ENCODE measurements at places on chromosomes 7 and 10.

DNA sequence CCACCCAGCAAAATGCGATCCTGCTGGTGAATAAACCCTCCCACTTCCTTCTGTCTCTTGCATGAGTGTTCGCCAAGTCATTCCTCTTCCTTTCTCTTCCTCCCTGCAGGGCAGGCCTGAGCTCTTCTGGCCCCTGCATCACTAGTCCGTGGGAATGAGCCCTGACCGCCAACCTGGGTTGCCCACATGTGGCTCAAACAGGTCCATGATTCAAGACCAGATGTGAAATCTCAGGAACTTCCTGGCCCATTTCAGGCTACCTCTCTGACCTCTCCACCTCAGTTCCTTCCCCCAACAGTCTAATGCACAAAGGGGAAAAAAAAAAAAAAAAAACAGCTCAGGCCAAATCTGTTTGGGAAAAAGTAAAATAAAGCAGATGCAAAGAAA lies 5.4 kb upstream of the YWHAG start:
- no peak for DNase-seq

DNA sequence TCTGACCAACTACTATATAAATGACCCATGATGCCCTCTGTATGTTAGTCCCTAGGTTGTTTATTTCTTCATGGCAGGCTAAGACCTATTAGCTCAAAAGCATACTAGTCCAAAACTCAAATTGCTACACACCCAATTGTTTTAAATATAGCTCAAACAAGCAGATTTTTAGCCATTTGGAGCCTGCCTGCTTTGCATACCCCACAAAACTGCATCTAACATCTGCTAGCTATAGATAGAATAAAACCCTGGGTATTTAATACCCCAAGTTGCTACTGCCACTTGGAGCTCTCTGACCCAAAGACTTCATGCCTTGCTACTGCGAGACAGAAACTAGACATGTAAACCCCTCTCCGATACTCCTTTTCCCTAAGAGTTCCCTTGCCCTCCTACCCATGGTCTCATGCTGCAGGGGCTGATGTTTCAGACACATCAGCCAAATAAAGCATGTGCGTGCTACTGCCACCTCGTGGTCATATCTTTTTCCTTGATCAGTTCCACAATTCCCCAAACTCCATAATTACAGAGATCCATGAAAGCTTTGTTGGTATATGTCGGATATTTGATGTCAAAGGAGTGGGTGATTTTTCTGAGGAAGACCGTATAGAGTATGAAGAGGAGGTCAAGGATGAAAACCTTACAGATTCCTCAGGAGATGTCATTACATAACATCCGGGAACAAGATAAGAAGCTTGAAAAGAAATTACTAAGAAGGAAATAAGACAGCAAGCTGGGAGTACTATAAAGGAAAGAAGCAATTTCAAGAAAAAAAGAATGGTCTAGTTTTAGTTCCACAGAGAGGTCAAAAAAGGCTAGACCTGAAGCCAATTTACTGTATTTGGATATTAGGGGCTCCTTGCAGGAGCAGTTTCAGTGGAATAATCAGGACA lies 386.6 kb downstream of the SH2D4B start:
- no peak for DNase-seq

- no peak for DNase-seq
Observed at GRCh38 chr7:135490783-135491182, 19.1 kb downstream of the CNOT4 start.

DNA sequence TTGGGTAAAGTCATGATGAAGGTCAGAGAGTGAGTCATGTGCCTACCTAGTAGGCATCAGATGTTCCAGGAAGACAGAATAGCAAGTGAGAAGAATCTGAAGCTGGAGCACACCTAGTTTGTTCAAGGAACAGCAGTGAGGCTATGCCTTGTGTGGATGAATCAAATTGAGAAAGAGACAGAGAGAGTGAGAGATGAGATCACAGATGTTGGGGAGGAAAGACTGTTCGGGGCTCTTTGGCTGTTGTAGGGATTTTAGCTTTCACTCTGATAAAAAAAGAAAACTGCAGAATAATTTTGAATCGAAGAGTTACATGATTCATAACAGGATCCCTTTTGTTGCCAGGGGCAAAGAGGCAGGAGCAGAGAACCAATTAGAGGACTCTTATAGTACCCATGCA lies 6.3 kb downstream of the LIPF start:
- peak; percentile 38 for DNase-seq

- no peak for DNase-seq
Observed at GRCh38 chr10:75243426-75243825, 7.7 kb upstream of the COMTD1 start.

DNA sequence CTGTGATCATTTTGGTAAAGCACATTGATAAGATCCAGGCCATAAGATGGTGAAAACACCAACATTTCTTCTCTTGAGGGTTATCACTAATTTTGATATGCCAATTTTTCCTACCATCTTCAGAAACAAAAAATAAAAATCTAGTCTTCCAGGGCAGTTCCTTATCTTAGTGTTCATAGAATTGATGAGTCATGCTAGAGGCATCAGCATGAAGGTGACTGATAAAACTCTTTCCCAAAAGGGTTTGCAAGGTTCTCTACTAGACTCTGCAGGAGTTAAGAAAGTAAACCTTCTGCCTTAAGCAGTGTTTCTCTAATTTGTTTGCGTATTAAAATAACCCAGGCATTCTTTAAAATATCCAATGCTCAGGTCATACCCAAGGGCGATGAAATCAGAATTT lies 483.1 kb upstream of the CNTNAP2 start:
- no peak for DNase-seq

- no peak for DNase-seq
Observed at GRCh38 chr10:132713421-132714095, 72.4 kb downstream of the NKX6-2 start.

DNA sequence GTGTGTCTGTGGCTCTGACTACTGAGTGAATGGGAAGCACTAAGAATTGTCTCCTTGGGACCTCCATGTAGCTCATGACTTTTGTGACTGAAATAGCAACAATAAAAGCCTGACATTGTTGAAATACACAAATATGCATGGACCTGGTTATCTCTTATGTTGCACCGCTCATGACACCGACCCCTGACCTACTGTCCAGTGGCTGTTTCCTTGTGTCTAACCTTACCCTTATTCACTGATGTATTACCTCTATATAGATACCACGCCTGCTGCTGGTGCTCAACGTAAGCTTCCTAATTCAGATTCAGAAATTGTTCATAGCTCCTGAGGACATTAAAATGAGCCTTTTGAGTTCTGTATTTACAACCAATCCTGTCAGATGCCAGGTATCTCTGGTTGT lies 243.4 kb upstream of the SEMA3C start:
- no peak for DNase-seq

GRCh38 chr7:81791568-81792518 lies 22.0 kb upstream of the HGF start:
- no peak for DNase-seq

GRCh38 chr7:77327067-77327931 lies 88.8 kb downstream of the GSAP start:
- DNase-seq: no peak

DNA sequence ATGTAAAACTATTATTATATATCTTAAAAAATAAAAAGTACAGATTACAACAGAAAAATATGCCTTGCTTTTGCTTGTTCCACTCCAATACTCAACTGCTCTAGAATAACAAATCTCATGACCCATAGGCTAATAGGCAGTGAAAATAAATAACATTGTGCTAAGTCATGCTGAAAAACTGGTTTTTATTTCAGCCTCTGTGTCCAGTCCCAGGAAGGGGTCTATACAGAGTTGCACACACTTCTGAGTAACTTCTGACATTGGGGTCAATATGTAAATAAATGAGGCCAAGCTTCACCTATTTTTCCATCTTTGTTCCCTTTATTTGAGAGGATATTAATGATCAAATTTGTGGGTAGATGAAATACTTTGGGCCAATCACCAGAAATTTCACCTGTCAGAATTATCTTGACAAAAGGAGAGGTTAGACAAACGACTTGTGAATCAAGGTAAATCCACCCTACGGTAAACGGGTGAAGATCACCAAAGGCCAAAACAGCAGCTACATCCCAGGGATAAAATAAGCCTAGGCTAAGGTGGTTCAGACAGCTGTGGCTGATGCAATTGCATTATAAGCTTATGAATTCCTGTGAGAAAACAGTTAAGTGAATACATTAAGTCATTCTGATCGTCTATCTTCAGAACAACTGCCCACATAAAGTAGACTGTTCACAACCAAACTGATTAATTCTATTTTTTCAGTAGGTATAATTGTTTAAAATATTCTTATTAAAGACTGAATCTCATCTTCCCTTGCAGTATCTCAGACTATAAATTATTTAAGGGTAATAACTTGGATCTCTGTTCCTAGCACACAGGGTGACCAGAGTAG lies 87.5 kb downstream of the UBE2H start:
- DNase-seq: no peak

- no peak for DNase-seq
Observed at GRCh38 chr10:24930427-24930826, 22.0 kb downstream of the PRTFDC1 start.

- no peak for DNase-seq
Observed at GRCh38 chr7:57179776-57180415, 47.7 kb upstream of the ZNF479 start.

DNA sequence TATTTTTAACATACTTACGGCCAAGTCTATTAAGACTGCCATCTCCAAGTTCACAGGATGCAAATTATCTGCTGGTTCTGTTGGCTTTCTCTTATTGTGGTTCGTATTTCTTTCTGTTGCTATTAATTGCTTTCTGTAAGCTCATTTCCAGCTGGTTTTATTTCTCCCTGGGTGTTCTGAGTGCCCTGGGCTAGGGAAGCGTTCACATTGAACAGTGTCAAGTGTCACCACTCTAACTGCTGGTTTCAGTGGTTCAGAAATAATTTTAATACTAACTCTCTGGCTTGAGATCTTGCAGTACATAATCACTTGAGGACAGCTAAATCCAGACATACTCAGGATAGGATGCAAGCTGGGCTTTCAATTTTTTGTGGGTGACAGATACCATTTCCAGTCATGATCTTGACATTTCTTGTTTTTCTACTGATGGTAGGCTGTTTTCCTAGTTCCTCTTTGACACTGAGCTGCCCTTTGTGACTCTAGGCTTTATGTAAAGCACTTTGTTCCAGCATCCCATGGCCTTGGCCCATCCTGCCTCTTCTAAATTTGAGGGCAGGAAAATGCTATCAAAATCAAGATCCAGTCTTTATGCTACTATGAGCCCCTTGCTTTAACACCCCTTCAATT lies 117.6 kb downstream of the SNX13 start:
- DNase-seq: no peak

GRCh38 chr10:31924833-31925232 lies 3.8 kb downstream of the ARHGAP12 start:
- DNase-seq: no peak

DNA sequence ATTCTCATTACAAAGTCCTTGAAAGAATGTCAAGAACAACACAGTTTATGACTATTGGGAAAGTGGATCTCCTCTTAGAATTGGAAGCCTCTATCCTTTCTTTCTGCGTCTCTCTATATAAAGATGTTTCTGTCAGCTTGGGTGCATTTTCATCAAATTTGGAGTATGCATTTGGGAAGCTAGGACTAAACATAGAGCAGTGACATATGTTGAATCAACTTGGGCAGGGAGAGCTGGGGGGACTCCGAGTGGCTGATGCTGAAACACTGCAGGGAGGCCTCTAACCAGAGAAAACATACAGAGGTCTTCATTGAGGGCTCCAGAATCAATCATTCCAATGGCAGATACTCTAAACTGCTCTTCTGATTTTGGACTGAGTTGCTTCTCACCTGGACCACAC lies 147.4 kb downstream of the PDE1C start:
- DNase-seq: no peak

DNA sequence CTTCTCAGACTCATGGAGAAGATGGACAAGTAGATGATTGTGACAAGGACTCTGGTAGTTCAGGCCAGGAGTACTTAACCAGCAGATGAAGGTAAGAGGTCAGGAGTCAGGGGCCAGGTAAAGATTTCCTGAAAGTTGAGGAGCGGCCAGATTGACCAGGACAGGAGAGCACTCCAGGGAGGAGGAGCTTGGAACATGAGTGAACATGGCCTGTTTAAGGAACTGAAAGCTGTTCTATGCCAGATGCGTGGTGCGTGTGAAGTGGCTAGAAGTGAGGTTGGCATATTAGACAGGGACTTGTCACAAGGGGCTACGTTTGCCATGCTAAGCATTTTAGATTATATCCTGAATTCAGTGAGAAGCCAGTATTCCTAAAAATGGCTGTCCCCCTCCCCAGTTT lies 157.2 kb downstream of the WNT2 start:
- DNase-seq: no peak

DNA sequence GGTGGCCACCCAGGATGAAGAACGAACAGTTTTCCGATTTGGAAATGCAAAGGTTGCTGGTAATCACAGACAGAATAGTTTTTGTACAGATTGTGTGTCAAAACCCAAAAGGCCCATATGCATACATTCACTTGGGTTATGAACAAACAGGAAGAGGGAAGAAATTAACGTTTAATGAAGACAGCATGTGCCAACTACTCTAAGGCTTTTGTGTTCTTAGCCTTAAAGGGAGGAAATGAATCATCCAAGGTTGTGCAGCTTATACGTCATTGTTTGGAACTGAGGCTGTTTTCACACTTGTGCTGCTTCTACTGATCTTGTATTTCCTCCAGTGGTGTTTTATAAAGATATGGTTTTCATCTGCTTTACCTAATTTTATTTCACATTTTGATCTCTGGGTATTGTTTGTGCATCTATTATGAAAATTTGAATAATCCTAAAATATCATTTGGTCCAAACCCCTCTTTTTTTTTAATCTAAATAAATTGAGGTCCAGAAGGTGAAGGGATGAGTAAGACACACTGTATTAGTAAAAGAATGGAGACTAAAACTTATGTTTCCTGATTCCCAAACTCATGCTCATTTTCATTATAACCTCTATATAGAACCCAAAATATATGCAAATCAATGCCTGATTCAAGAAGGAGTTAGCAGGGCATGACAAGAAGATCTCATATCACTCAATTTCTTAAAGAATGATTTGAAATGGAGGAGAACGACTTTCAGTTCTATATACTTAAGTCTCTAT lies 373.1 kb downstream of the THSD7A start:
- DNase-seq: no peak

- no peak for DNase-seq
Observed at GRCh38 chr7:1842321-1843221, 172.5 kb downstream of the ELFN1 start.

DNA sequence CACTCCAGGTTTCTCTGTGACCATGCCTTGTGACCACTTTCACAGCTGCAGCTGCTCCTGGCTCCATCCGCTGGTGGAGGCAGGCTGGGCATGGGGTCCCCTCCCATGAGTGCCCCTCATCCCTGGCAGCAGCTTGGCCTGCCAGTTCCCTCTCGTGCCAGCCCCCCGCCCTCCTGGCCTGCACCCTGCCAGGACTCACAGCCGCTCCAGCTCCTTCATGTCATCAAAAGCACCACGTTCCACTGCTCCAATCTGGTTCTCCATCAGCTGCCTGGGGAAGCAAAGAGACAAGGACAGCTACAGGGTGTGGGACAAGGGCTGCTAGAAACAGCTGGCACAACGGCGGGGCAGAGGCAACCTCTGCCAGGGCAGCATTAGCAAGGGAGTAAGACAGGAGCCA lies 22.6 kb downstream of the SLIT1 start:
- no peak for DNase-seq

- no peak for DNase-seq
Observed at GRCh38 chr10:91061608-91062007, 140.7 kb upstream of the ANKRD1 start.

GRCh38 chr7:92158660-92159575 lies 20.0 kb downstream of the LRRD1 start:
- peak; percentile 36 for DNase-seq

GRCh38 chr10:130471486-130471885 lies 335.3 kb downstream of the GLRX3 start:
- no peak for DNase-seq

GRCh38 chr7:158824028-158824427 lies 5.3 kb downstream of the ESYT2 start:
- DNase-seq: peak; percentile 72

GRCh38 chr10:113329121-113329596 lies 223.7 kb upstream of the HABP2 start:
- DNase-seq: no peak

All from GM13976 (cell line).